ENCODE measurements at places on chromosomes 11 and 22.

GRCh38 chr11:79412761-79413160 is 28.1 kb downstream of the TENM4 start:
- DNase-seq, result no peak

- DNase-seq, result no peak
These were observed 18.3 kb downstream of the KMT5B start for GRCh38 chr11:68194675-68195294.

DNA sequence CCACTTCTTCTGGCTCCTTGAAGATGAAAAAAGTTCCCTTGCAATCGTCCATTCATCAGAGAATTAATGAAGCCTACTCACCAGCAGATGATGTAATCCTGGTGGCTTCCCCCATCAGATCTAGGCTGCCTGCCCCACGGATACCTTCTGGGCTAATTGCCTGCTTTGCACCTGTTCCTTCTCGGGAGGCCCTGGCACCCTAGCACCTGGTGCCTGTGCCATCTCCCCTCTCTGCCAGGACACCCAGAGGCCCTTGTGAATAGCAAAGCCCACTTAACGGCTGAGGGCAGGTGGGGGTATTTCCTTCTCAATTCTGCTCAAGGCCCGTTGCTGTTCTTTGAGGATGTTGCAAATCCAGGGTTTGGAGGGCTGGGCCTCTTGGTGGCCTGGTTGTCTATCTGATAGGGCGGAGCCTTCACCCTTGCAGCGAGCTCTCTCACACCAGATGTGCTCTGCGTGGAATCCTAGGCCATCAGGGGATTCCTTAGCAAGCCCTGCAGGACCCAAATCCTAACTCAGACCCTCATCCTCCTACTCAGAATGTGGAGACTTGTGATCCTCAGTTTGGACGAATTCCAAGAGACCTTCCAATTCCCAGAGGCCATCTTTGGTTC is at the start of gene LMO2:
Gene LMO2, minus strand, starts transcription at position 363 of the 614 bp plus-strand sequence. CDS start 22,360 bp downstream, outside the sequence.
- no peak for DNase-seq

- no peak for DNase-seq
These were observed 143.6 kb upstream of the POU2AF2 start for GRCh38 chr11:111101881-111102280.

GRCh38 chr11:76322540-76322939 is 58.4 kb downstream of the THAP12 start:
- no peak for DNase-seq

- no peak for DNase-seq
These were observed 28.7 kb downstream of the GUCD1 start for GRCh38 chr22:24526191-24526590.

- DNase-seq, result no peak
These were observed 55.2 kb downstream of the NECTIN1 start for GRCh38 chr11:119673759-119674336.

DNA sequence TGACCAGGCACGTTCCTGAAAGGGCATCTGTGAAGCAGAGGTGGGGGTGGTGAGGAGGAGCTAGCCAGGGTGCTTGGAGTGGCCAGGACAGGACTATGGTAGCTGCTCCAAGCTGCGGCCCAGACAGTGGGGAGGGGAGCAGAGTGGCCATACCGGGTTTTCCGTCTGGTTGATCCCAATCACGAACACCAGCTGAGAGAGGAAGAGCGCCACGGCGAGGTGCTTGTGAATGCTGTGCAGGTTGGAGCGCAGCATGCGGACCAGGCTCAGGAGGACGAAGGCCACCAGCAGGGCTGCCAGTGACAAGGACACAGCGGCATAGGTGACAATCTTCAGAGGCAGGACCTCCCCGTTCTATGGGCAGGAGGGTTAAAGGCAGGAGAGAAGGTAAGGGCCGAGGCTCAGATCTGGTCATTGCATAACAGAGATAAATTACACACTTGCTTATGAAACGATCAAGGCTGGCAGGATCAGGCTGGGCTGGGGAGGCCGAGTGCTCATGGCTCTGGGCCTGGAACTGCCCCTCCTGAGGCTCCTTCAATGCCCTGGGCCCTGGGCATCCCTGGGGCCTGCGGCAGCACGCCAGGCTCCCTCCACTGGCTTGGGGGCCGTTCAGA is 41.5 kb downstream of the TRMU start:
- DNase-seq, result no peak

- no peak for DNase-seq
These were observed 11.5 kb downstream of the STARD10 start for GRCh38 chr11:72782081-72782920.

DNA sequence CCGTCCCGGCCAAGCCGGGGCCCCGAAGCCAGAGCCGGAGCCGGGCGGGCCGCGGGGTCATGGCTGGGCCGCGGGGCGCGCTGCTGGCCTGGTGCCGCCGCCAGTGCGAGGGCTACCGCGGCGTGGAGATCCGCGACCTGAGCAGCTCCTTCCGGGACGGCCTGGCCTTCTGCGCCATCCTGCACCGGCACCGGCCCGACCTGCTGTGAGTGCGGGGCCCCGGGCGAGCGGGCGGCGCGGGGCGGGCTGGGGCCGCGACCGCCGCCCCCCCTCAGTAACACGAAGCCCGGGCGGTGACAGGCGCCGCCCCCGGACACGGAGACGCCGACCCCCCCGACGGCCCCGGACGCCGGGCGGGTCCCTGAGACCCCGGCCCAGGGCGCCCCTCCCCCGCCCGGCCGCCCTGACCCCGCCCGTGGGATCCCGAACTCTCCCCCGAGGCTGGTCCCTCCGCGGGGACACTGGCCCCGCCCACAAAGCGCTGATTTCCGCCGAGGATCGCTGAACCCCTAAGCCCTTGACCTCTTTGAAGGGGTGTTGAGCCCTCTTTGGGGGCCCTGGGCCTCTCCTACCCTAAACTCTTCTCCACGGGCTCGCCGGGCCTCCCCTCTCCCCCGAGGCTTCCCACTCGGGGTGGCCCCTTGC is 389 bp downstream of the MICALL1 start:
- no peak for DNase-seq

Data from RWPE2 (cell line).